ENCODE measurements at places on chromosomes 7 and 10.

DNA sequence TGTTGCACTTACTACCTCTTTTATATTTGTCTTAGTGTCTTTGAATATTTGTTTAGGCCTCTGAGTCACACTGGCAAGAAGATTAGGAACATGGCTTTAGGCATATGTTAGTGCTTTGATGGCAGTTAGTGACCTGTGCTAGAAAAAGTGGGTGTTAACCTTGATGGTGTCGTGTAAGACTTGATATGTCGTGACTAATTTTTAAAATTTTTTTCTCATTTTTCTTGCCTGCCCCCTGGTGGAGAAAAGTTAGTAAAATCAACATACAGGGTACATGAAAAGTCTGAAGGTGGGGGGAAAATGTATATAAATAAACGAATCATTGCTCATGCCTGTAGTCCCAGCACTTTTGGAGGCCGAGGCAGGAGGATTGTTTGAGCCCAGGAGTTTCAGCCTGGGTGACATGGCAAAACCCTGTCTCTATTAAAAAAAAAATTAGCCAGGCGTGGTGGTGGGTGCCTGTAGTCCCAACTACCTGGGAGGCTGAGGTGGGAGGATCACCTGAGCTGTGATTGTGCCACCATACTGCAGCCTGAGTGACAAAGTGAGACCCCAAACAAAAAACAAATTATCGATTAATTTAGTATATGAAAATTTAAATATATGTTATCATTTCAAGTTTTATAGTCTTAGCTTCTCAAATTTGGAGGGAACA, 44.6 kb downstream of the TAX1BP1 start:
- no peak for DNase-seq

GRCh38 chr7:91565499-91566401, 301.5 kb downstream of the FZD1 start:
- peak; percentile 3 for DNase-seq

DNA sequence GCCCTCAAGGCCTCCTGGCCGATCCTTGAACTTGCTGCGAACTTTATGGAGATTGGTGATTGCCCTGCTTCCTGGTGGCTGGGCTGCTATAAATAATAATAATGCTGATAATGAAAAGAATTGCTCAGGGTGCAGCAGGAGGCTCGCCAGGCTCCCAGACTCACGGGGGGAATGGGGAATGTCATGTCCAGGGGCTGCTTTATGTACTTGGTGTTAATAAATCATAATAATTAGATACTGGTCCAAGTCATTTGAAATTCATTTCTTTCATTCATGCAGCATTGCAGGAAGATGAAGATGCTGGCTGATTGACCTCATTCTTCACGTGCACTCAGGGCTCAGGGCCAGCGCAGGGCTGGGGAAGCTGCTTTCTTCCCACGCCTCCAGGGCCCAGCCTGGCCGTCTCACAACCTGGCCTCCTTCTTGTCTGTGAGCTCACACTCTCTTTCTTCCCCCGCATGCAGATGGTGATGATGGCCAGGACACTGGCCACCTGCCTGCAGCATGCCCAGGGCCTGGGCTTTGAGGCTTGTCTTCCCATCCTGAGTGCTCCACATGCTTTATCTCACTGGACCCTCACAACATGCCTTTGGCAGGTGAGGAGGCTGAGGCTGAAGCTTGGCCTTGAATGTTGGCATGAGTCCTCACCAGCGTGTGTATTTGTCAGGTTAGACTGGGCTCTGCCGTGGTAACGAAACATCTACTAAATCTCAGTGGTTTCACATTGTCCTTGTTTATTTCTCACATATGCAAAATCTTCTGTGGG, 138.4 kb upstream of the TNS3 start:
- no peak for DNase-seq

DNA sequence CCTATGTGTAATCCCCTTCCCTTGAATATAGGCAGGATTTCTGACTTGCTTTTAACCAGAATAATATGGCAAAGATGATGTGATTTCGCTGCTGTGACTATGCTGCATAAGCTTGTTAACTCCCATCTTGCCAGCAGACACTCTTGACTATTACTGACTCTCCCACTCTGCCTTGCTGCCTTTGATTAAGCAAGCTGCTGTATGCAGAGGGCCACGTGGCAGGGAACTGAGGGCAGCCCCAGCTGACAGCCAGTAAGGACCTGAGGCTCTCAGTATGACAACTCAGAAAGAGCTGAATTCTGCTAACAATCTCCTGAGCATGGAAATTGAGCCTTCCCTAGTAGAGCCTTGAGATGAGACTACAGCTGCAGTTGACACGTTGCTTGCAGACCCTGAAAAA, 279.4 kb upstream of the CACNA2D1 start:
- no peak for DNase-seq

DNA sequence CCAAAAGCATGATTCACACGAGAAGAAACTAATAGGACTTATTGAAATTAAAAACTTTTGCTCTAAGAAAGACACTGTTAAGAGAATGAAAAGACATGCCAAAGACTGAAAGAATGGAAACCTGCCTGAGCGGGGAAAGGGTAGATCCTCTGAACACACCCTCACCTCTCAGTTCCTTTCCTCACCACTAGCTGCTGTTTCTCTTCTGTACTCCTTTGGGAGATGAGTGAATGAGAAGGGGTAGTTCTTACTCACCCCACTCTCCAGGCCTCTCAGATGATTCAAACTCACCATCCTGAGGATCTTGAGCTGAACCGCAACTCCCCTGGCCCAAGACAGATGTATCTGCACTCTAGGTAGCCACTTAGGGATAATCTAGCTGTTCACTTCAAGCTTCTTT, 41.9 kb downstream of the IQUB start:
- no peak for DNase-seq

DNA sequence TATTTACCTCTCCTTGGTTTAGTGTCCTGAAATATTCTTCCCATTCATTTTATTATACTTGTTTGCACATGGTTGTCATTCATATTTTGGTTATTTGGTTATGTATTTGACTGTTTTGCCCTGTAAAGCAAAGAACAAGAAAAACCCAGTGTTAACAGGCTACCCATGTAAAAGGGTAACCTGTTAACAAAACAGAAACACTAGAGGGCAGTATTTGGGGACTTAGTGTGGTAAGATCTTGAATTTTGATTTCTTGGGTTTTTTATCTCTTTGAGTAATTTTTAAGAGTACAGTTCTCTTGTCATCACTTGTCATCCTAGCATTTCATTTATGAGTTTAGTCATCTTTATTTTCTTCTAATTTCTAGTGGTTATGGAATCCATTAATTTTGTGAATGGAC, 51.3 kb downstream of the POLL start:
- no peak for DNase-seq

GRCh38 chr10:110392868-110393740, 88.4 kb upstream of the SMNDC1 start:
- no peak for DNase-seq

GRCh38 chr10:100510533-100511308, 8.9 kb downstream of the SEC31B start:
- DNase-seq = no peak

GRCh38 chr10:72690071-72690755, 1.7 kb upstream of the MCU start:
- DNase-seq = no peak

DNA sequence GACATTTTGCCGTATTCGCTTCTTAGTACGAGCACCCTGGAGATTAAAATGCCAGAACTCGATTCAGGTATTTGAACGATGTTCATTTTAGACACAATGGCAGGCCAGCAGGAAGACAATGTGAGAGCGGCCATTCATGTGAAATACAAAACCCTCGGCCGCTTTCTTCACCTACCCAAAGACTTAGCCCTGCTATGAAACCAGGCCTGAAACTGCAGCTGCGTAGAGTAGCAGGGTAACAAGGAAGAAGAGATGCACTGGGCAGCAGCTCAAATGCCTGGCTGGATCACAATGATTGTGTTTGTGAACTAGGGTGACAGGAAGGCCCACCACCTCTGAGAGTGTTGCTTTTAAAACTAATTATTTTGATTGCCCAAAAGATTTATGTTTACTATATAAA, 234.8 kb downstream of the TRIL start:
- peak; percentile 57 for DNase-seq

GRCh38 chr7:150404805-150405583, 25.9 kb downstream of the ZNF775 start:
- DNase-seq = peak; percentile 89

- no peak for DNase-seq
Observed at GRCh38 chr10:110765513-110766319, 106.0 kb upstream of the PDCD4 start.

DNA sequence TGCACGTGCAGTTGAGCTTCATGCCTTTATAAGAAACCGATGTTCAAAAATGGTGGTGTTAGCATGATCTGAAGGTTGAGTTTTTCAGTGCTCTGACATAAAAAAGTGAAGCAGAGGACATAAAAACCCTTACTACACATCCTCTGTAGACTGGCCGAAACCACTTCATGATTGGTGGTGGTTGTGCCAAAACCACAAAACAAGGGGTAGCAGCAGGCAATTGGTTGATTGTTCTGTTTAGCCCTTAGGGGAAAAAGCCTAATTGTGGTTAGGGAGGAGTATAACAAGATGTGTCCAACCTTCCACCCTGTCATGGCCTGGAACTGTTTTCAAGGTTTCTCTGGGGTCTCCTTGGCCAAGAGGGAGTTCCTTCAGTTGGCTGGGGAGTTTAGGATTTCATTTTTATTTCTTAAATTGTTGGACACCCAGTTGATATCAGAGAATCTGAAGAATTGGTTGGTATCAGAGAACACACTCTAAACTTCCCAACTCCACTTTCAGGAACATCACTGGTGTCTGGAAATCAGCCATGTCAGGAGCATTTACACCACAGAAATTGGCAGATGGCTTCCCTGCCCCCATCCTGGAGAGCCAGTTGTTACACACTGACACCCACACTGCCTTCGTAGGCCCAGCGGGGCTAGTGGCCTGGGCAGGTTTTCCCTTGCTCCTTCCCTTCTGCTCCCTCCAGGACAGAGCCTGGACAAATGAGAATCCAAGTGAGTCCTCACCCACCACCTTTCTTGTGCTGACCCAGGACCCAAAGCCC, 18.8 kb downstream of the MRPS24 start:
- no peak for DNase-seq
